ENCODE measurements at places on chromosomes 3 and 15.
A peak's percentile ranks its signal among the peaks of the same experiment; 100 is the strongest.

GRCh38 chr3:38650248-38650951 is 913 bp upstream of the SCN5A start:
- H3K27me3 ChIP-seq: peaks cover 16% of the 10 kb centered on the region
- no peak for DNase-seq
- no peaks in the 10 kb centered on the region for H3K4me1 ChIP-seq
- H3K27ac ChIP-seq: no peak overlapping the region

DNA sequence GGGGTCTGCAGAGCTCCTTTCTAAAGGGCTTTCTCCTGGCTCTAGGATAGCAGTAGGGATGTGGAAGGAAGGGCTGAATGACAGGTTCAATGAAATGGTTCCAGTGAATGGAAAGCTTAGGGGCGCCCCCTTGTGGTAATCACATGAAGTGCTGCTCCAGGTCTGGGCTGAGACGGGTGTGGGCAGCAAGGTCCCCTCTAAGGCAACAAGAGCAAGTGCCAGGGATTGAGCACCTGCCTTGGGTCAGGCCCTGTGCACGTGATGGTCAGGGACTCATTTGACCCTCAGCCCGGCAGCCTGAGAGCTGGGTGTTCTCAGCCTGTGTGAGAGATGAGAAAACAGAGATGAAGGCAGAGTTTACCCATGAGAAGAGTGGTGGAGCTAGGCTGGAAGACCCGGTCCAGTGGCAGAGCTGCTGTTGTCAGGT is 12.1 kb upstream of the CX3CR1 start:
- peaks cover 36% of the 10 kb centered on the region for H3K4me1 ChIP-seq
- DNase-seq: peak; percentile 79
- no peaks in the 10 kb centered on the region for H3K36me3 ChIP-seq
- H3K27me3 ChIP-seq: no peaks in the 10 kb centered on the region
- peak overlapping the region; percentile 12 for H3K27ac ChIP-seq

DNA sequence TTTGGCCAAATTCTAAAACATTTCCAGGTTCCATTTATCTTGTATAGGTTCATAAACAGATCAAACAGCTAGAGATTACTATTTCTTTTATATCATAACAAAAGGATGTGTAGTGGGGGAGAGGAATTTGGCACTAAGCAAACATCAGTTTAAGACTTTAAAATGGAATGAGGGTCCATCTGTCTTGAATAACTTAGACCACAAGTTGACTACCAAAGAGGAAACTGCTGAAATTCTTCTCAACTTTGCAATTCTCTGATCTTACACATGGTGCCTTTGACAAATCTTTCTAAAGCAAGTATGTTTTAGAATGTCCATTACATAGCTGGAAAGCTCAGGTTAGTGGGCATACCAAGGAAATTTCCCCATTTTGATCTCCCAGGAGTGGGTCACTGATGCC is 140.5 kb upstream of the ADAMTS9 start:
- no peaks in the 10 kb centered on the region for H3K4me1 ChIP-seq
- H3K27ac ChIP-seq: no peak overlapping the region
- no peak for DNase-seq
- H3K4me3 ChIP-seq: no peak overlapping the region
- H3K27me3 ChIP-seq: no peaks in the 10 kb centered on the region
- no peaks in the 10 kb centered on the region for H3K36me3 ChIP-seq

DNA sequence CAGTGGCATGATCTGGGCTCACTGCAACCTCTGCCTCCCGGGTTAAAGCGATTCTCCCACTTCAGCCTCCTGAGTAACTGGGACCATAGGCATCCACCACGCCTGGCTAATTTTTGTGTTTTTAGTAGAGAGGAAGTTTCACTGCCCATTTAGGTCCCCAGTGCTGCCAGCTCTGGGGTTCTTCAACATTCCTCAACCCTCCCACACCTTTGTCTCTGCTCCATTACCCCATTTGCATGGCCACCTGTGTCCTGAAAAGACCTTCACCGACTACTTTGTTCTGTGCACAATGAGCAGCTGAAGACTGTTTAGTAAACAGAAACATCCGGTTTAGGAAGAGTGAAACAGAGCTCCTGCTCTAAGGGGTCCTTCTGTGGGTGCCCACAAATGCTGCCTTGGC is 92.0 kb downstream of the FAM43A start:
- DNase-seq: no peak
- no peak overlapping the region for H3K4me3 ChIP-seq
- H3K27me3 ChIP-seq: peaks cover 43% of the 10 kb centered on the region
- no peaks in the 10 kb centered on the region for H3K4me1 ChIP-seq
- H3K36me3 ChIP-seq: no peaks in the 10 kb centered on the region
- H3K27ac ChIP-seq: no peak overlapping the region

DNA sequence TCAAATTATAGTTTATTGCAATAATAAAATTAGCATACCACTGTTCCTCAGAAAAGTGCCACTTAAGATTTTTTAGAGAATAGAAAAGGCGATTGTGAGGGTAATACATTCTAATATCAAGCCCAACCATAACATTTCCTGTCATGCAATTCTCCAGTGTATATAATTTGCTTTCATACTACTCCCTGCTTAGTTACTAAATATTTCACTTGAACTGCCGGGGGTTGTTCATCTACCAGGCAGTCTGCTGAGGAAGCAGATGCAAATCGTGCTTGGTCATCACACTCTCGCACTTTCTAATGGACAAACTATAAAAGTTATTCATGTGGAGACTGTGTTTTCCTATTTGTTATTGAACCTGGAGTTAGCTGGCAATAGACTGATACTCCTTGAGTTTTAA is 645.6 kb upstream of the CBLB start:
- no peak overlapping the region for H3K4me3 ChIP-seq
- H3K27me3 ChIP-seq: no peaks in the 10 kb centered on the region
- H3K36me3 ChIP-seq: no peaks in the 10 kb centered on the region

GRCh38 chr3:536417-536813 is 339.9 kb downstream of the CHL1 start:
- no peaks in the 10 kb centered on the region for H3K36me3 ChIP-seq
- H3K27me3 ChIP-seq: no peaks in the 10 kb centered on the region
- no peaks in the 10 kb centered on the region for H3K4me1 ChIP-seq
- H3K4me3 ChIP-seq: no peak overlapping the region

- peaks cover 5% of the 10 kb centered on the region for H3K36me3 ChIP-seq
- peak overlapping the region; percentile 100 for H3K27ac ChIP-seq
- H3K4me3 ChIP-seq: peak overlapping the region; percentile 97
- no peak for DNase-seq
Measured at GRCh38 chr3:52286777-52287110, 884 bp upstream of the GLYCTK start.

DNA sequence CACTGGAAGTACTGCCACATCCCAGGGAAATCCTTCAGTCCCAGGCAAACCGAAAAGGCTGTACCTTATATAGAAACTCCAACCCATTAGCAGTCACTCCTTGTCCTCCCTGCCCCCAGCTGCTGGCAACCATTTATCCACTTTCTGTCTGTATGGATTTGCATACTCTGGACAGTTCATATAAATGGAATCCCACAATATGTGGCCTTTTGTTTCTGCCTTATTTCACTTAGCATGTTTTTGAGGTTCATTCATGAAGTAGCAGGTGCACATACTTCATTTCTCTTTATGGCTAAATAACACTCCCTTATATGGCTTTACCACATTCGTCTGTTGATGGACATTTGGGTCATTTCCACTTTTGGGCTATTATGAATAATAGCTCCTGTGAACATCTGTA is 51.6 kb upstream of the CMTM8 start:
- peaks cover 12% of the 10 kb centered on the region for H3K27me3 ChIP-seq
- no peaks in the 10 kb centered on the region for H3K36me3 ChIP-seq
- no peak for DNase-seq
- H3K27ac ChIP-seq: no peak overlapping the region

- H3K4me1 ChIP-seq: no peaks in the 10 kb centered on the region
- H3K36me3 ChIP-seq: no peaks in the 10 kb centered on the region
- no peak overlapping the region for H3K4me3 ChIP-seq
Measured at GRCh38 chr3:158845765-158846350, 44.0 kb downstream of the MFSD1 start.

DNA sequence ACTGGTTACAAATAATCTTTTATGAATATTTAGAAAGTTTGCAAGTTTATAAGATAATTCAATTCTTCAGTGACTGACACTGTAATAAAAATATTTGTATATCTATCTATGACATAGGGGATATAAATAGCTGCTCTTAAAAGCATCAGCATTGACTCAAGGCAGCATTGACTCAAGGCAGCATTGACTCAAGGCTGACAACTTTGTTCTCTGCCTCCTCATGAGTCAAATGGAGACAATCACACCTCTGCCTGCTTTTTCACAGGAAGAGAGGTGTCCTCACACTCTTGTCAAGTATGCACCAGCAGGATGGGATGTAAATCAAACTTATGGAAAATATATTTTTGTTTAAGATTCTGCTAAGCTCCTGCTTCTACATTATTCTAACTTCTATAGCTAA is 1173.1 kb downstream of the NSUN3 start:
- H3K27me3 ChIP-seq: no peaks in the 10 kb centered on the region
- no peak for DNase-seq
- no peak overlapping the region for H3K27ac ChIP-seq
- H3K4me3 ChIP-seq: no peak overlapping the region
- no peaks in the 10 kb centered on the region for H3K4me1 ChIP-seq
- no peaks in the 10 kb centered on the region for H3K36me3 ChIP-seq

DNA sequence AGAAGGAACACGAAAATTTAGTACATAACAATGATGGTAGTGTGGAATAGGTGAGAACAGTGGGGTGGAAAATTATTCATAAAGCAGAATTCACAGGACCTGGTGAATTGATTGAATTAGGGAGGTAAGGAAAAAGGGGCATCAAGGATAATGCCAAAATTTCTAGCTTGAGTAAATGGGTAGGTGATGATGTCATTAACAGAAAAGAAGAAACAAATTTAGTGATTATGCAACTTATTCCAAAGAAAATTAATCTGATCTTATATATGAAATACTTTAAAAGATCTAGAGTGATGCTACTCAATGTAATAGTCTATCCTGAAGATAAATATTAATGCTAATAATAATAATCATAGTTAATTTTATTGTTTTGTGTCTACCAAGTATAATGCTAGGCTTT is 544.6 kb upstream of the LMCD1 start:
- no peaks in the 10 kb centered on the region for H3K4me1 ChIP-seq
- DNase-seq: no peak
- no peaks in the 10 kb centered on the region for H3K36me3 ChIP-seq
- H3K27me3 ChIP-seq: no peaks in the 10 kb centered on the region
- no peak overlapping the region for H3K27ac ChIP-seq
- H3K4me3 ChIP-seq: no peak overlapping the region

DNA sequence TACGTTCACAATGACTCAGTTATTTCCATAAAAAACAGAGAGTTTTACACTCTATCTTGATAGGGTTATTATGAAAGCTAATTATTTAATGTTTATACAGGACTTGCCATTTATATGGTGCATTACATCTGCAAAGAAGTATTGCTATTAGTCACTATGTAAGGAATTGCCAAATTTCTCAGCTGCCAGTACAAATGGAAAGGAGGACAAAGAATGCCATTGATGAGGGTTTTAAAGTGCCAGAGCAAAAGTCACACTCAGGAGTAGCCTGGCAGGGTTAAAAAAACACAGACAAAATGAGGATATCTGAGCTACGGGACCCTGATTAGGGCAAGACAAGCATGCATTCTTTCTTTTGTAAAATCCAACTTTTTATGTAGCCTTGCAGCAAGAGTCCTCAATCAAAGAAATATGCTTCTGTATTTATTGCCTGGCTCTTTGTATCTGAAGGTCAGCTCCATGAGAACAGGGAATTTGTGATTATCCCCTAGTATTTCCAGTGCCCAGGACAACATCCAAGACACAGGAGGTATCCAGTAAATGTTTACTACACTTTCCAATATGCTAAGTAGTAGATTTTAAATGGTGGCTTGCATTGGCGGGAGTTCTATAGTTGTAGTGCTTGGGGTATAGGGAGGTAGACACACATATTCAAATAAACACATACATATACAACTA is 1013.6 kb downstream of the ROBO1 start:
- H3K27ac ChIP-seq: no peak overlapping the region
- no peaks in the 10 kb centered on the region for H3K27me3 ChIP-seq
- H3K36me3 ChIP-seq: no peaks in the 10 kb centered on the region
- no peak for DNase-seq
- H3K4me3 ChIP-seq: no peak overlapping the region

GRCh38 chr3:9955611-9956352 is 3.6 kb upstream of the PRRT3 start:
- no peak for DNase-seq
- H3K27me3 ChIP-seq: no peaks in the 10 kb centered on the region
- no peak overlapping the region for H3K4me3 ChIP-seq
- H3K4me1 ChIP-seq: peaks cover 15% of the 10 kb centered on the region

DNA sequence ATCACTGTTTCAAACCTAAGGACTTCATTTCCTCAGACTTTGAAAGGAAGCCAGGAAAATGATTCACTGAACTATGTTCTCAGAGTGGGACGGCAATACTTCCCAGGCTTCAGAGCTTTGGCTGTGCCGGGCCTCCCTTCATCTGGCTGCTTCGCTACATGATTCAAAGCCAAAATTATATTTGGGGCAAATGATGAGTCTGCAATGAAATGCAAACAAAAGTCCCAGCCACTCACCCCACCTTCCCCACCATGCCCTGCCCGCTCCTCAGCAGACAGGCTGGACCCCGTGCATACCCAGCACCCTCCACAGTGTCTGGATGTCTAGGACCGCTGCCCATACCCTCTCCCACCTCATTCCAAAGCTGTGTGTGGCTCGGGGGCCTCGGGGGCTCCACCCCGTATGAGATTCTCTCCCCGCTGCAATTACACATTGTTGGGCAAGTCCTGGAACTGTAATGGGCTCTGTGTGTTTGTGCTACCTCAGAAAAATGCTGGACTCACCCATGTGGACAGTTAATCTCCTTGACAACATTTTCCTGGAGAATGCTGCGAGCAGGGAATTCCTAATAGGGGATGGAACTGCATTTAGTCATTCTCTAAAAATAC is 32.2 kb downstream of the ATP10A start:
- H3K4me3 ChIP-seq: no peak overlapping the region
- H3K27me3 ChIP-seq: no peaks in the 10 kb centered on the region
- no peak overlapping the region for H3K27ac ChIP-seq
- peaks cover 6% of the 10 kb centered on the region for H3K36me3 ChIP-seq

GRCh38 chr3:64686446-64686908 is 1.3 kb downstream of the ADAMTS9 start:
- H3K36me3 ChIP-seq: peaks cover 5% of the 10 kb centered on the region
- H3K27me3 ChIP-seq: peaks cover 27% of the 10 kb centered on the region
- no peaks in the 10 kb centered on the region for H3K4me1 ChIP-seq
- DNase-seq: no peak

- peak; percentile 87 for DNase-seq
- peaks cover 55% of the 10 kb centered on the region for H3K4me1 ChIP-seq
- H3K27me3 ChIP-seq: no peaks in the 10 kb centered on the region
- H3K27ac ChIP-seq: peak overlapping the region; percentile 98
- H3K36me3 ChIP-seq: no peaks in the 10 kb centered on the region
- peak overlapping the region; percentile 89 for H3K4me3 ChIP-seq
Measured at GRCh38 chr3:13016083-13016720, 57.0 kb downstream of the IQSEC1 start.

DNA sequence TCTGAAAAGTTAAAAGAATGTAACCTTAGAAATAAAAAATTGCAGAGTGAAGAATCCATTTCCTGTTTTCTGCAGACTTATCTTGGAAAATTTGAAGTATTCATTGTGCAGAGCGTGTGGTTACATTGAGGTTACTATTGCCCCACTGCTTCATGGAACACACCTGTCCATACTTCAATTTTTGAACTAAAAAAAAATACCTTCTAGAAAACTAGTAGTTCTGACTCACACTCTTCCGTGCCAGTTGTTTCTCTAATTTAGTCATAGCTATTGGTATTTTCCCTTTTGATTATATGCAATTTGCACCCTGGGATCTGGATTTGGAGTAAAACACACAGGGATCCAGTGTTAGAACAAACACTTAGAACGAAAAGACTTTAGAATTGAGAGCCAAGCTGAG is 111.8 kb upstream of the LYSMD4 start:
- no peak overlapping the region for H3K27ac ChIP-seq
- H3K4me3 ChIP-seq: no peak overlapping the region
- H3K36me3 ChIP-seq: no peaks in the 10 kb centered on the region

Data from natural killer cell treated with Interleukin-12 subunit alpha and Interleukin-12 subunit beta and Interleukin-15 and Interleukin-18, amount 100 ng/mL, for 72 hours (primary cell).